Activated CD4-positive, alpha-beta T cell treated with anti-CD3 and anti-CD28 coated beads for 24 hours (primary cell): ENCODE measurements at places on chromosomes 7 and 10.
A peak's percentile ranks its signal among the peaks of the same experiment; 100 is the strongest.

GRCh38 chr10:31374146-31374696 lies 55.2 kb downstream of the ZEB1 start:
- DNase-seq = no peak

- no peak for DNase-seq
These were observed 52.7 kb upstream of the DKK1 start for GRCh38 chr10:52261362-52261761.

- DNase-seq = peak; percentile 38
These were observed at the start of gene ECHDC3 for GRCh38 chr10:11742009-11742778. Gene ECHDC3 (plus strand): TSS chr10:11742382. CDS start chr10:11742577, 195 bp downstream.

DNA sequence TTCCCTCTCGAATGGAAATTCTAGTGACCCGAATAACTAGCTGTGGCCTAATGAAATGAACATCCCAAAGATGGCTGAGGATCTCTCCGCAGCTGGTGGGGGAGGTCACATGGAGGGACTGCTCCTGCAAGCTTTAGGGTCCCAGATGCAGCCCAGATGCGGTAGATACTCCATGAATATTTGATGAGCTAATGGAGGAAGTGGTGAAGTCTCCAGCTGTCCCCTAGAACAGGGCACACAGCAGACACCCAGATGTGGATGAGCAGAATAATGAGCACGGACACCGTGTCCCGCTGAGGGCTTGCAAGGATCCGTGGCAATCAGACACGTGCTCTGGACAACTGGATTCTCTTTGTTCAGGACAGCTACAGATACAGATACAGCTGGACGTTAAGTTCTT lies 59.2 kb downstream of the DENND2A start:
- DNase-seq = no peak

DNA sequence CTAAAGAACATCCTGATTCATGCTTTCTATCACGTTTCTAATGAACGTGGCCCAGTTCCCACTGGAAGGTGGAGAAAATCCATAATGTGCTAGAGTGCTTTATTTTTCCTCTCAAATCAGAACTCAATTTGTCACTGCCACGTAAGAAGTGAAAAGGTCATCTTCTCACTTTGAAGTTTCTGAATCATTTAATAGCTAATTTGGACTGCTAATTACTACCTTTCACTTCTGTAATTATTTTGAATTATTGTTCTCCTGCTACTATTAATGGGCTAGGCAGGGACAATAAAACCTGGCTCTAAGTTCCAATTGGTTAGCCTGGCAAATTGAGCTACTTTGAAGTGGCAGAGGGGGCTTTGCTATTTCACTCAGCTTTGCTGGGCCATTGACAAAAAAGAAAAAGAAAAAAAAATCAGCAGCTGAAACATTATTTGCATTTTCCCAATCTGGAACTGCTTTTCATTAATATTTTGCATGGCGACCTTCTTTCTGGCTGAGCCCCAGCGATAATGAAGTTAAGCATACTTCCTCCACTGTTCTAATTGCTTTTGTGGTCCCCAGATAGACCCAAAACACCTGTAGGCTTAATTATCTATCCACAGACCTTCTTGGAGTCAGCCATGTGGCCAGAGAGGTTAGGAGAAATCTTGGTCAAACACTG lies 264.2 kb downstream of the SEC23IP start:
- DNase-seq = no peak

DNA sequence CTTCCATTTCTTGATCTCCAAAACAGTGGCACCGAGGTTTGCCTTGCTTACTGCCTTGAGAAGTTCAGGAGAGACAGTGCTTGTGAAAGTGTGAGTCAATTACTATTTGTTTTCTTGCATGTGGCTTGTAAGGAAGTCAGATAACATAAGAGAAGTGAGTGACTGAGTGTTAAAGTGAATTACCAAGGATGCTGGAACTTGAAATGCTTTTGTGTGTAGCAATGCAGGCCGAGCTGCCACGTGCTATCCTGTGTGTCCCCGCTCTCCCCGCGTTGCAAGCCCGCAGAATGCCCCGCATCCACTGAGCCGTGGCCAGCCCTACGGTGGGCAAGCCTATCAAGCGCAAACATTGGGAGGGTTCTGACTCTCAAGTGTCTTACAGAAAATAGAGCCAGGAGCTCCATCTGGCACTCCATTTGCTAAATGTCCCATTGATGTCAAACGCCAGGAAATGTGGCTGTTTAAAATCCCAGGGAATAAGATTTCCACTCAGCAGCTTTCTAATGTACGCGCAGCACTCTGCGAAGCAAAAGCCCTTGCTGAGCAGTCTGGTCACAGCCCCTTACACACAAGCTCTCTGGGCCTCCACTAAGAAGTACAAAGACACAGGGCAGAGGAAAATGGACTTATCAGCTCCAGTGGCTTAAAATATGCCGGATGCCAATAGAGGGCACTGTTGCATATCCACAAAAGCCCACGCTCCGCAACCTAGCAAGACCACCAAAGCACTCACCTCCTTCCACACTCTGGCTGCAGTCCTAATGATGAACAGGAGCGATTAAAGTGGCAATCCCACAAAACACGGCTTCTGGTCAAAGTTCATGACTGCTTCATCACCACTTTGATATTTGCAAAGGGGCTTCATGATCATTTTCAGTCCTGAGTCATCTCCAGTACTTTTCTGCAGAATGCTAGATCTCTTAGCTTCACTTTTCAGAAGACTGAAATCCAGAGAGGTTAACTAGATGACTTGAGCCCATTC lies 158.0 kb upstream of the ITGB1 start:
- DNase-seq = no peak

DNA sequence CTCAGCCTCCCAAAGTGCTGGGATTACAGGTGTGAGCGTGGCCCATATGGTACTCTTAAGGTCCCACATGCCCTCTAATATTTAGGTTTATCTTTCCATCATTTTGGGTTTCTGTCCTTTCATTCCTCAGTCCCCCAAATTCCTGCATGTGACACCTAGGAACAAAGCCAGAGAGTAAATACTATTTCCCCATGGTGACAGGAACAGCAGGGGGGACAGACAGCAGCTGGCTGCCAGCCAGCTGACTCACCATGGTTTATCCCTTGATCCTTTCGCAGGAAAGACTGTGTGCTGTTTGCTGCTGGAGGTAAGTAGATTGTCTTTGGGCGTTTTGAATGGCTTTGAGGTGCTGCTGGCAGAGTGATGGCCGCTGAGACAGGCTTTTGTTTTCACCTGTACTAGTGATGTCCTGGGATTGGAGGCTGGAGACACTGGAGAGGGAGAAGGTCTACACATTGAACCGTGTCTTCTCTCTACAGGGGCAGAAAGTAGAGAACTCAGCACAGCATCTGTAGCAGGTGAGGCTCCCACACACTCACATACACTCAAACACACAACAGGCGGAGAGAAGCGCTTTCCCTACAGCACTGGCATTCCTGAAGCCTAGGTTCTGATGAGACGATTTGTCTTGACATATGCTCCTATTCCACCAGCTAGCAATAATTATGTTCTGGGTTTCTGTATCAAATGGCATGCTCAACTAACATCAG lies 83.7 kb upstream of the EFCAB10 start:
- DNase-seq = no peak
